ENCODE measurements at places on chromosomes 16 and 17.
A peak's percentile ranks its signal among the peaks of the same experiment; 100 is the strongest.

GRCh38 chr17:68135141-68135887, 99.8 kb downstream of the KPNA2 start:
- no peak for DNase-seq

GRCh38 chr17:81223762-81224130, 981 bp upstream of the CEP131 start:
- no peak for DNase-seq

- peak; percentile 62 for DNase-seq
Measured at GRCh38 chr17:81519284-81520020, 6.9 kb upstream of the ACTG1 start.

- no peak for DNase-seq
Measured at GRCh38 chr17:79664930-79665737, 54.3 kb upstream of the RBFOX3 start.

- no peak for DNase-seq
Measured at GRCh38 chr17:15910791-15911190, 34.1 kb upstream of the ADORA2B start.

DNA sequence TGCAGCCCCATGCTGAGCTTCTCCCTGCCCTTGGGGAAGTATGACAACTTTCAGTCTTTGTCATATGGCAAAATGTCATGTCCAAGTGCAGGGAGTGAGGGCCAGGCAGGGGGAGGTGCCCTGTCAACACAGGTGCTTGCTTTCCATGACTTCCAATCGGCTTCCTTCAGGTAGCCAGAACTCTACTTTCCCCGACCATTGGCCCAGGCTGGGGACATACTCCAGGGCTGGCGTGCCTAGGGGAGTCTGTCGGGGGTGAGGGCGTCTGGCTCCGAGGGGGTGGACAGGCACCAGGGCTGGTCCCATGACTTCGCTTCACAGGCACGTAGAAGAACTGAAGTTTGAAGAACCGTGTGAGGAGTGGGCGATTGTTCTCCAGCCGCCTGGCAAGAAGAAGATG, 19.8 kb upstream of the PIK3R6 start:
- no peak for DNase-seq

GRCh38 chr16:66809765-66810164, 8.4 kb upstream of the TERB1 start:
- DNase-seq = no peak

DNA sequence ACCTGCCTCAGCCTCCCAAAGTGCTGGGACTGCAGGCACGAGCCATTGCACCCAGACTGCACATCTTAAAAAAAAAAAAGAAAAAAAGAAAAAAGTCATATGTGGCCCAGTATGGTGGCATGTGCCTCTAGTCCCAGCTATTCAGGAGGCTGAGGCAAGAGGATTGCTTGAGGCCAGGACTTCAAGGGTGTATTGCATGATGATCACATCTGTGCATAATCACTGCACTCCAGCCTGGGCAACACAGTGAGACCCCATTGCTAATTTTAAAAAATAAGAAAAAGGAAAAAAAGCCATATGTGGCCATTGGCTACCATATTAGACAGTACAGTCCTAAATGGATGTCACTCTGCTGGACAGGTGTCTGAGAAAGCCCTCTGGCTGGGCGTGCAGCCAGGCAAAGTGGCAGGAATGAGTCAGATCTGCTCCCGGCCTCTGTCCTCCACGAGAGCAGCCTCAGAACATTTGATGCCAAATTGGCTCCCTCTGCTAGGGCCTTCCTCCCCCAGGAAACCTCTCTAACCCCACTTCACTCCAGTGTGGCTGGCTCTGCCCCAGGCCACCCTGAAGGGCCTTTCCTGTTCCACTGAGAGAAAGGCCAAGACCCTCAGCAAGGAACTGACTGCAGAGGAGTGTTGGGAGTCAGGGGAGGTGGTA, 14.7 kb downstream of the CA7 start:
- DNase-seq = no peak

- DNase-seq = peak; percentile 39
Measured at GRCh38 chr16:75621170-75621477, 2.0 kb downstream of the ADAT1 start.

DNA sequence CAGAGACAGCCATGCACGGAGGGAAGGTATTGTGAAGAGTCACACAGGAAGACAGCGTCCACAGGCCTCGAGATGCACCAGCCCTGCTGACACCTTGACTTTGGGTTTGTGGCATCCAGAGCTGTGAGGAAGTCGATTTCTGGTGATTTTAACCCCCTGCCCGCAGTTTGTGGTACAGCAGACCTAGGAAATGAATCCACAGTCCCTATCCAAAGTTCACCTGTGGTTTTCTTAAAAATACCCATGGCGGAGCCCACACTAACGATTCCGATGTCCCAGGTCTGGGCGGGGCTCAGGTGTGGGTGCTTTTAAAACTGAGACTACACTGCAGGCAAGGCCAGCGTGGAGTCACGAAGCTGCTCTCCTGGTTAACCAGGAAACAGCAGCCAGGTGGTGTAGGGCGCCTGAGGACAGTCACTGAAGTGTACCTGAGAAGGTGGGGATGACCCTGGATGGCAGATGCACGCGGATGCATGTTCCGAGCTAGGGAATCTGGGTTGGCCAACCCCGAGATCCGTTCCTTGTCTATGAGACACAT, 14.4 kb upstream of the MEAK7 start:
- peak; percentile 79 for DNase-seq

GRCh38 chr17:62032480-62032879, 32.6 kb downstream of the MED13 start:
- no peak for DNase-seq

DNA sequence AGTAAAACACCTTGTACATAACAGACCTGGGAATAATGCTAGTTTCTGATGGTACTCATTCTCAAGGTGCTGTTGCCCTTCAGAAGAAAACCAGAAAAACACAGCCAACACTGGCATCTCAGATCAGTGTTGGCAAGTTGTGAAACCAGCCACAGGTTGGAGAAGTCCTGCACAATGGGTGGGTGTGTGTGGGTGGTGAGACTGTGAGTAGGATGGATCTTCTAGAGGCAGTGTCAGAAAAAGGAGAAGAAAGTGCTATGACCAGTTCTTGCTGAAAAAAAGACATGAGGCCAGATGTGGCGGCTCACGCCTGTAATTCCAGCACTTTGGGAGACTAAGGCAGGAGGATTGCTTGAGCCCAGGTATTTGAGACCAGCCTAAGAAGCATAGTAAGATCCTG, 35.2 kb upstream of the SMIM36 start:
- no peak for DNase-seq

DNA sequence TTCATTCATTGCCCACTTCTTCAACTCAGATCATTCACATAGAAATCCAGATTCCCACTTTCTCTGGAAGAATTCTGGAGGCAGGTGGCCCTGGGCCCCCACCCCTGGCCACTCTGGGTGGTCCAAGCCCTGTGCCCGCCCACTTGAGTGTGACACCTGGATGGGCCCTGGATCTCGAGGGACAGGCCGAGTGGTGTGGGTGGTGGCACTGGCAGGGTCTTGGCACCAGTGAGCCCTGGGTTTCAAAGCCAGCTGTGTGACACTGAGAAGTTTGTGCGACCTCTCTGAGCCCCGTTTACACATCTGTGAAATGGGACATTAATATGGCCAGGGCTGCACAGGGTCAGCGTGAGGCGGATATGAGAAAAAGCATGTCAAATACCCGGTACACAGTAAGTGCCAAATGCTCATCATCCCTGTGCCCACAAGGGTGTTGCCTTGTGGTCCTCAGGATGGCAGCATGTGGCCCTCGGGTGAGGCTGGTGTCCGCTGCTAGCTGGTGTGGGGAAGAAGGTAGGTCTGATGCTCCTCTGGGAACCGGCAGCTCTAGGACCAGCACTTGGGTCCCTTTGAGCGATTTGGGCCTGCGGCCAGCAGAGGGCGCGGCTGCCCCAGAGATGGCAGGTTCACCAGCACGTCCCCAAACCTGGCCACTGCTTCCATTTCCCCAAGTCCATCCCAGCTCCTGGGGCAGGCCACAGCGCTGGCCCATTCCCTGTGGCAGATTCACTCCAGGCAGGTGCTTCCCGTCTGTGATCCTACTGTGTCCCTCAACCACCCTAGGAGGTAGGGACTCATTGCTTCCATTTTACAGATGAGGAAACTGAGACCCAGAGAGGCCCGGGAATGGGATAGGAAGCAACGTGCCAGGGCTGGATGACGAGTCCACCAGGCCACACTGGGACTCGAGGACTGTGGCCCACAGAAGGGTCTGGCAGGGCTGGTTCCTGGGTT, 3.6 kb downstream of the OSGIN1 start:
- DNase-seq = peak; percentile 86

DNA sequence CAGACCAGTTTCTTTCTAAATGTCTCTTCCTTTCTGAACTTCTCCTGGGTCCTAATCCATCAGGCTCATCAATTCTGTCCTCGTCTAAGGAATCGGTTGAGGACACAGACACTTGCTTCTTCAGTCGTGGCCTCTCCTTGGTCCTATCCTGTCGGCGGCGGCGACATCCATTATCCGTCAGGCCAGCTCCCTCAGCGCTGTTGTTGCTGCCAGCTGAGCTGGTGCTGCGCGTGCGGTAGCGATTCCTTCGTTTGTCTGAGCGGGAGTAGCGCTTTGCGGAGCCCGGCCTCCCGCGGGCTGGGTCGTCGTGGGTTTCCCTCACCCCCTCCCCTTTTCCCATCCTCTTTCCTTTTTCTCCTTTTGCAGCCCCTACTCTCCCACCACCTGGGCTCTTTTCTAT, 3.8 kb downstream of the SMG6 start:
- no peak for DNase-seq

- DNase-seq = no peak
Measured at GRCh38 chr16:18800775-18801144, 589 bp downstream of the ARL6IP1 start.

GRCh38 chr17:45338996-45339535, 22.2 kb upstream of the MAP3K14 start:
- no peak for DNase-seq

All from activated CD4-positive, alpha-beta T cell treated with anti-CD3 and anti-CD28 coated beads, Interleukin-2, Interleukin-6, amounts not matched to agents 100 ng/mL and 50 ng/mL, durations not matched to agents 16 hours and 8 hours (primary cell).